ENCODE measurements at places on chromosomes 7 and 10.

DNA sequence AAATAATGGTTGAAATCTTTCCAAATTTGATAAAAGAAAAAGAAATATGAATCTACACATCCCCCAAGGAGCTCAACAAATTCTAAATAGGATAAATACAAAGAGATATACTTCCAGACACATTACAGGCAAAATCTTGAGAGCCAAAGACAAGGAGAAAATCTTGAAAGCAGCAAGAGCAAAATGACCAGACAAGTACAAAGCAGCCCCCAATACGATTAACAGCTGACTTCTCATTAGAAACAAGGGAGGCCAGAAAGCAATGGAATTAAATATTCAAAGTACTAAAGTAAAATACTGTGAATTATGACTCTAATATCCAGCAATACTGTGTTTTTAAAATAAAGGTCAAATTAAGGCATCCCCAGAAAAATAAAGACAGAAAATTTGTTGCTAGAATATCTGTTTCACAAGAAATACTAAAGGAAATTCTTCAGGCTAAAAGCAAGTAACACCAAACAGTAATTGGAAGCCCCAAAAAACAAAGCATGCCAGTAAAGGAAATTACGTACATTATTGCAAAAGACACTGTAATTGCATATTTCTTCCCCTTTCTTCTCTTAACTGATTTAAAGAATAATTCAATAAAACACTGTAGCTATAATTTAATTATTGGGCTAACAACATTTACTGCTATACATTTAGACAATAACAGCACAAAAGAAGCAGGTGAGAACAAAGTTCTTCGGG lies 36.4 kb downstream of the ZNF438 start:
- no peak for DNase-seq

DNA sequence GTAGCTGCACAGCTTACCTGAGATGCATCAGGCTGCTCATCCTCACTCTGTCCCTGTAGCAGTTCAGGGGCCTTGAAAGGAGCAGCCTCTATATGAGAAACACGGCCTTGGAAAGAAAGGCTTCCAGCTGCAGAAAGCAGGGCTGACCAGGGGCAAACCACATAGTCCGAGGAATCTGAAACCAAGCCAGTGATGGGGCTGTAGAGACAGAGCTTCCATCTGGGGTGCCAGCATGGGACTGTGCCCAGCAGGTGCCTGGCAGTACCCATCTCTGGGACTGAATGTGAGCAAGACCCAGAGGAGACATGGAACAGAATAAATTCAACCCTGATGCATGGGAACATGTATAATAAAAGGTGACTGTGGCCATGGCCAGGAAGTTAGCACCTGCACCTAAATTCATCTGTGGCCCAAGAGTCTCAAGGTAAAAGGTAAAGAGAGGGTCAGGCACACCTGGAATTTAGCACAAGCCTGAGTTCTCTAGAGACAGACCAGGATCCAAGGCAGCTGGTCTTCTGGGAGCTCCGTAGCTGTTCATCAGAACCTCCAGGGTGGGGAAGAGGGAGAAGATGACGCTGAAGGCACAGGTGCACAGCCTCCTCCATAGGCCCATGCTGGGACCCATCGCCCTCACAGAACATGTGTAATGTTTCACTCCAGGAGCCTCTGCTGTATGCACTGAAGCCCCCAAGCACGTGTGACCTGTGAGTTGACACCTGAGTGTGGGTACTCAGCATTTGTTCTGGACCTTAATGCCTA lies 25.3 kb downstream of the FRMPD2 start:
- no peak for DNase-seq

DNA sequence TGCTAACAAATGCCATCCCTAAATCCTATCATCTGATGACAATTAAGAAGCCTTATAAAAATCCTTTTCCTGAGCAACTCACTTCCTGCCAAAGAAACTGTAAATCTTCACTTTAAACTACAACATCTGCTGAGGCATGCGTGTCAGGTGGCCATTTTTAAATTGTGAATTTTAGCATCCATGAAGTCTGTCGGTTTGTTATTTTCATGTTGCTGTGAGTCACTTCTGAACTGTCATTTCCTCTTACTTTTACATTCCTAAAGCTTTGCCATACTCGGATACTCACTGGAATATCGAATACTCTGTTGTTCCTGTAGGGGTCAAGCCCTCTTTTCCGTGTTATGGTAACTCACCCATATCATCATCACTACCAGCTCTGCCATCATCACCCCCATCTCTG lies 34.3 kb upstream of the TMEM26 start:
- no peak for DNase-seq

- no peak for DNase-seq
Observed at GRCh38 chr7:79823246-79823951, 311.2 kb upstream of the GNAI1 start.

DNA sequence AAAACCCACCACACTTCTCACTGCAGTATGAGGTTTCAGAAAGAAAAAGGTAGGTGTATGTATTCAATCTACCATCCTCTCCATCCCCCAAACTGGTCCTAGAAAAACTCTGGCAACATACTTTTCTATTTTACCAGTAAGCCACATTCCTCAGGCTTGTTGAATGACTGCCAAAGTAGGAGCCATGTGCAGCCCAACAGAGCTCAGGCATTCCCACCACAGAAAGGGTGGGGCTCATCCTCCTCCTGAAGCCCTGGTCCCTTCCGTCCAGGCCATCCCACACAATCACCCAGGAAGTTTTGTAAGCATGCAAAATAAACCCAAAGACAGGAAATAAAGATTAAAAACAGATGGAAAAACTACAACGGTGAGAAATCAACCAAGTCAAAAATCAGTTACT lies 57.2 kb downstream of the MAD1L1 start:
- DNase-seq, result no peak

DNA sequence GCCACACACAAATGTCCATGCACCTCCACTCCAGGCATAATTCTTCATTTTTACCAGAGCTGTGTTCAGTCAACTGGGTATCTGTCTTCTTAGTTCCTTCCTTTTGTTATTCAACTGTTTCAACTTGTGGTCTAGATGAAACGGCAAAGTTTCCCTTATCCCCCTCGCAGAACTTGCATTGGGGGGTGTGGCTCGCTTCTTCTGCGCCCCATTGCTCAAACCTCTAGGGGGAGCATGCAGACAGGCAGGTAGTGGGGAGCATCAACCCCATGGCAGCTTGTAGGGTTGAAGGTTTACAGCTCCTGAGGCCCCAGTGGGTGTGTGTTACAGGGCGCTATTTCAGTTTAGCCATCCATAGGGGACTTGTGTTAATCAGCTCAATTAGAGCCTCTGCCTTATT lies 38.3 kb upstream of the COBL start:
- DNase-seq, result no peak

DNA sequence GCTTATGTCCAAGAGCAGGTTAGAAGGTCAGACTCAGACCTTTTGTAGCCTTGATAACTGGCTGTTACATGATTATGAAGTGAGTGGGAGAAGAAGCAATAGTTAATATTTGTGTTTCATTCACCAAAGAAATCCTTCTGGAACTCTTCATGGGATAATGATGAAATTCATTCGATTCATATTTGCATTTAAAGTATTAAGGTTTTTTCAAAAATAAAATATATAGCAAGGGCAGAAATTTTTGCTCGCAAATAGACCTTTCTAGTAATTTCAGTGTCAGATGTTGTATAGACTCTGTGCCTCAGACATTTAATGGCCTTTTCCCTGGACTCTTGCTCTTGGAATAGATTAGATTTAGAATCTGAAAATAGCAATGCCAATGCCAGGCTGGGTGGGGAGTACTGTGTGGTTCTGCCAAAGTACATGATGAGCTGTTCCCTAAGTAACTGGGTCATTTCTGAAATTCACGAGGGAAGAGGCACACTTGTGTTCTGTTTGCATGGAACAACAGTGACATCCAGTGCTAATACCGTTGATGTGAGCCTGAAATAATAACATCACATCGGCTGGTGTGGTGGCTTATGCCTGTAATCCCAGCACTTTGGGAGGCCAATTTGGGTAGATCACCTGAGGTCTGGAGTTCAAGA lies 119.2 kb downstream of the MBL2 start:
- DNase-seq, result no peak

- DNase-seq, result no peak
Observed at GRCh38 chr10:124212702-124213101, 119.3 kb upstream of the CHST15 start.

DNA sequence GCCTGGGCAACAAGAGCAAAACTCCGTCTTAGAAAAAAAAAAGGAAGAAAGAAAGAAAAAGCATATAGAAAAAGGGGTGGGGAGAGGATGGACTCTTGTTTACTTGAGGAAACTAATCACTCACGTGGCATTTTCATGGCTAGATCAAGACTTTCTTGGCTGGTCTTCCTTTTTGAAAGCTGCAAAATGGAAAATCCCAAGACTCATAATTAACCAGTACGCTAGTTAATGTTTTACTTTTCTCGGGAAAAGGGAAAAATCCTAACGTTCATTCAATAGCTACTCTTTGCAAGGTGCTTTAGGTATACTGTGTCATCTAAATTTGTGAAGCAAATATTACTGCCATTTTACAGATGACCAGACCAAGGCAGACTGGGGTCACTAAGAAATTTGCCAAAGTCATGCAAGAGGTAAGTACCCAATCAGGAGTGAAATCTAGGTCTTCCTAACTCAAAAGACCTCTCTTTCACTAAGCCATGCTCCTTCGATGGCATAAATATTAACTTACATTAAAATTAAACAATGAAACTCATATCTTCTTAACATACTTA lies 24.4 kb downstream of the NAPEPLD start:
- no peak for DNase-seq

DNA sequence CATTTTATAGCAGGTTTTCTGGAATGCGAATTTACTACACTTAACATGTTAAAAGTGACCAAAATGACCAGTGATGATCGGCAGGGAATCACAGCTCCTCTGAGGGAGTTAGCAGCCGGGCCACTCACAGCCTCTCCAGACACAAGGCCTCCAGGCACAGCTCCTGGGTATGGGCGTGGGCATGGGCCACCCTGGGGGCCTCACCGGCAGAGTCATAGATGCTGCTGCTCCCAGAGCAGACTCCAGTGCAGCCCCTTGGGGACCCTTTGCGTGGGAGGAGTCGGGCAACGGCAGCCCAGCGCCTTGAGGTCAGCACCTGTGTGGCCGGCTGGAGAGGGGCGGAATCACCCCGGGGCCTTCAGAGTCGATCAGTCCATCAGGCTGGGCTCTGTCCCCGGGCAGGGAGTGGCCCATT lies 8.6 kb downstream of the KNDC1 start:
- no peak for DNase-seq

DNA sequence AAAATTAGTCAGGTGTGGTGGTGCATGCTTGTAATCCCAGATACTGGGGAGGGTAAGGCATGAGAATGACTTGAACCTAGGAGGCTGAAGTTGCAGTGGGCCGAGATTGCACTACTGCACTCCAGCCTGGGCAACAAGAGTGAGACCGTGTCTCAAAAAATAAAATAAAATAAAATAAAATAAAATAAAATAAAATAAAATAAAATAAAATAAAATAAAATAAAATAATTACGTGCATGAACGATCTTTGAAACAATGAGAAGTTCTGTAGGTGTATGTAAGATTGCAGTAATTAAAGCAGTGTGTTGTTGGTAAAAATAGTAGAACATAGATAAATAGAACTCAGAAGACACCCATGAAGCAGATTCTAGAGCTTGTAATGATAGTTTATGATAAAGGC lies 348.5 kb downstream of the ANKRD30A start:
- no peak for DNase-seq

GRCh38 chr10:13335881-13336280 lies 12.2 kb downstream of the SEPHS1 start:
- DNase-seq, result no peak

GRCh38 chr7:89687211-89687610 lies 467.1 kb upstream of the STEAP1 start:
- no peak for DNase-seq

Measured in stimulated activated CD8-positive, alpha-beta memory T cell treated with anti-CD3 and anti-CD28 coated beads, Interleukin-12 subunit alpha, Interleukin-12 subunit beta, amount 100 ng/mL, for 4 hours (primary cell).